Activated CD8-positive, alpha-beta memory T cell treated with anti-CD3 and anti-CD28 coated beads for 4 hours (primary cell): ENCODE measurements at places on chromosomes 13 and 19.
A peak's percentile ranks its signal among the peaks of the same experiment; 100 is the strongest.

GRCh38 chr13:113243847-113244246, 34.4 kb downstream of the CUL4A start:
- DNase-seq, result no peak

DNA sequence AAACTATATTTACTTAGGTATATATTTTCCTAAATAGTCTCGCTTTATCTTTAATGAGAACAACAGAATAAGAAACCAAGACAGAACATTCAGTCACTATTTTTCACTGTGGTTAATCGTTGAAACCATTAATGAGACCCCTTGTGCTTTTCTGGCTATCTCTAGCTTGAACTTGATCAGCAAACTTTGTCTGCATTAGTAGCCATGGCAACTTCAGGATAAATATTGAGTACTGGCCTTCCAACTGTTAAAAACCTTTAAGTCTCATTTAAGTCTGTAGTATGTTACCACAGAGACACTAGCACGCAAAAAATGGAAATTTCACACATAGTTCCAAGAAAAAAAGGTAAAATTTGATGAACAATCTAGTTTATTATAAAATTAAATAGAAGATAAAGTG, 946.0 kb downstream of the SLITRK5 start:
- no peak for DNase-seq

DNA sequence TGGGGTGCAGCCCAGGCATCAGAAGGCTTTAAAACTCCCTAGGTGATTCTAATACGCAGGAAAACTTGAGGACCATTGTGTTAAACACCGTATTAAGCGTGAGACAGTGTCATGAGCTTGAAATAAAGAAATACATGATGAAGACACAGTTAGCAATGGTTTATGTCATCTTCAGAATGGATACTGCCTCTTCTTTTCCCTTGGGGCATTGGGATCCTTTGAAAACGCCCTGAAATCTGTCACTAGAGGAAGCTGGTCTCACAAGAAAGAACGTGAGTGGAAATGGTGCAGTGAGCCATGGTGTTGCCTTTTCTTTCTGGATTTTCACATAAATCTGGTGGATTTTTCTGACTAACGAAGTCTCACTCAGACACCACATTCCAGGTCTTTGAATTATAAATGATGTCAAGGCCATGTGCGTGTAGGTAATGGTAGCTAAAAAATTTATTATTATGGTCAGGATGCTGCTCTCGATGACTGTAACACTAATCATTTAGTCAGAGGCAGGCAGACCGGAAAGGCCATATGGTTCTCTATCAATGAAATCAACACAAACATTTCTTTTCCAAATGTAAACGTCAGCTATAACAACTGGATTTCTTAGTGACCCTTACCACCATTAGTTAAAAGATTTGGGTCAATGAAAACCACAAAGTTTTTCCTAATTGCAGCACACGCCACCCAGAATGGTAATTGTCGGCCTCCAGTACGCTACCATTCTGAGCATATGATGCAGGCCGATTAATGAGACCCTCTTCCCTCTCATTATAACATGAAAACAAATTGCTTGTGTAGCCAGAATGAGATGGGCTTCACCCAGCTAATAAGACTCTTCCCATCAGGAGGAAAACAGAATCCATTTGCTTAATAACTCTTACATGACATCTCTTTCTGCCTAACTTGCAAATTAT, 105.6 kb downstream of the SLC7A1 start:
- DNase-seq, result no peak

DNA sequence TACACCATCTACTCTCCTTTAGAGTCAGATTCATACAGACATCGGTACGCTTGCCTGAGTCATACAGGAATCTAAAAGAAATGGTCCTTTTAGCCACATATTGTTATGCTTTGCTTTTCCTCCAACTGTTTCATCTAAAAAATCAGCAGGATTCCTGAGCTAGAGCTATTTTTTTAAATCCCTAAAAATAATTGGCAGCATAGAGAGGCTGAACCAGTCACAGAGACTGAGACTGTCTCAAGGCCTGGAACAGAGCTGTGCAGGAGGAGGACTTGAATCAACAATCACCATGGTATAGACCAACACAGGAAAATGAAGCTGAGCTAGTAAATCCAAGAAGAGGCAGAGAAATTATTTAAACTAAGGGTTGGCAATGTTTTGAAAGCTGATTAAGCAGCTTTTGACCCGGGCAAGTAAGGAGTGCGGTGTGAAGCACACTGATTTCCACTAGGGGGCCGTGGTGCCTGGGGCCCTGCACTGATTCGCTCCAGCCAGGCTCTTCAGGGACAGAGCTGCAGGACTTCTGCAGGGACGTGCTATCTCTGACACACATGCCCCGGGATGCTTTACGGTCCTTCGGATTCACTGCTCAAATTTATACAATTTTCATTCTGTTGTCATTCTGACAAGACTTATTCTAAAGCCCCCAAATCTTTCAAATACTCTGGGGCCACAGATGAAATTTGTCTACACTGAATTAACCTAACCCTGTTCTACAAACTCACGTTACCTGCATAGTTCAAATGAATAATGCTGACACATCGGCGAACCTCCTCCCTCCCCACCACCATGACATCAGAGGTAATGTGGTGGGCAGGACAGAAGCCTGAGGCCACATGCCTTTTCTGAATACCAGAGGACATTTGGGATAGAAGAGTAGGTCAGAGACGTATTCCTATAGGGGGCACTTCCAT, 87.6 kb upstream of the SLC15A1 start:
- DNase-seq, result peak; percentile 2

GRCh38 chr19:13116282-13117175, at the start of gene TRMT1:
TRMT1 (minus strand) TSS chr19:13116740; CDS start chr19:13116399, 341 bp downstream.
- peak; percentile 89 for DNase-seq

DNA sequence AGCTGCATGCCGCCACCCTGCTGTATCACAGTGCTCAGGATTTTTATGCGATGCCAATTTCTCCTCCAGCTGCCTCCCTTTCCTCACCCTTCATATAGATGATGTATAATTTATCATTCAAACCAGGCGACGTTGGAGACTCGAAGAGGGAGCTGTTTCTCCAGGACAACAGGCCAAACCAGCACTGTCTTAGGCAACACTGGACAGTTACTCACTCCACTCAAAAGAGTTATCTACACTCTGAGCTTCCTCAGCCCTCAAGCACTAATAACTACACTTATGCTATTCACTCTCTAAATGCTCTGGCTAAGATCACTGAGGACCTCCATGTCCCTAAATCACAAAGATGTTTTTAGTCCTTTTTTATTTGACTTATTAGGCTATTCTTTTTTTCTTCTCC, 87.3 kb upstream of the RFC3 start:
- DNase-seq, result no peak

DNA sequence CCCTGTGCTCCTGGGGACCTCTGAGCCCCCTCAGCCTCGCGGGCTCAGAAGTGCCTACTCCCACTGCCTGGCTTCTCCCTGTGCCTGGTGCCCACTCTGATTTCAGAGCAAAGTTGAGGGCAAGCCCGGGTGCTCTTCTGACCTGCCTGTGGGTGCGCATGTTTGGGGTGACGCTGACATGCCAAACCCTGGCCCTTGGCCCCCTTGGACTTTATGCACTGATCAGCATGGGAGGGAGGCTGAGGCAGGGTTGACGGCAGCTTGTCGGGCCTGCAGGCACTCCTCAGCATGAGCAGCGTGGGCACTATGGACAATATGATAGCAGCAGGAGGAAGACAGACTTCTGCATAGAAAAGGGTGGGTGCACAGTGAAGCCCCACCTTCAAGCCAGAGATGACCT, 279.3 kb upstream of the KLF12 start:
- DNase-seq, result no peak
